ENCODE measurements at places on chromosomes 7 and 10.

- DNase-seq: no peak
These were observed 14.4 kb upstream of the DPYSL4 start for GRCh38 chr10:132172091-132173066.

GRCh38 chr7:101926265-101926664, 108.8 kb downstream of the CUX1 start:
- no peak for DNase-seq

DNA sequence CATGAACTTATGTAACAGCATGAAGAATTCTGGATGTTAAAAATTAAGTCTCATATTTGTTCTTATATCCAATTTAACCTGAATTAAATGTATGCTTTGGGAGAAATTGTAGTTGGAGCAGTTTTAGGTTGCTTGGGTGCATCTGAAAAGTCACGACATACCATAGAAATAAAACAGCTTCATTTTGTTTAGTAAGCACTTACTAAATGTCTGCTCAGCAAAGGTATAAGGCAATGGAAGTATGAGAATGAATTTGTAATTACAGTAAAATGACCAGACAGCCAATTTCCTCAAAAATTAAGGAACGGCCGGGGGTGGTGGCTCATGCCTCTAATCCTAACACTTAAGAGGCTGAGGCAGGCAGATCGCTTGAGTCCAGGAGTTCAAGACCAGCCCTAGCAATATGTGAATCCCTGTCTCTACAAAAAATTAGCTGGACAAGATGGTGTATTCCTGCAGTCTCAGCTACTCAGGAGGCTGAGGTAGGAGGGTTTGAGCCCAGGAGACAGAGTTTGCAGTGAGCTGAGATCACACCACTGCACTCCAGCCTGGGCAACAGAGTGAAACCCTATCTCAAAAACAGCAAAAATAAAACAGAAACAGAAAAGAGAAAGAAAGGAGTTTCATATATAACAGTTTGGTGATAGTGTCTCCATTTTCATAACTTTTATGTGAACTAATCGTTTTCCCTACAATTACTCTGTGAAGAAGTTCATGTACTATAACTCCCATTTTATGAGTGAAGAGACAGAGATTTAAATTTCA, 47.2 kb upstream of the KLF6 start:
- DNase-seq: no peak

GRCh38 chr7:100456562-100456961, 7.5 kb downstream of the SPACDR start:
- no peak for DNase-seq

GRCh38 chr10:17006631-17007417, 122.8 kb downstream of the CUBN start:
- no peak for DNase-seq

- DNase-seq: no peak
These were observed 11.4 kb downstream of the NHLRC2 start for GRCh38 chr10:113865901-113866300.

DNA sequence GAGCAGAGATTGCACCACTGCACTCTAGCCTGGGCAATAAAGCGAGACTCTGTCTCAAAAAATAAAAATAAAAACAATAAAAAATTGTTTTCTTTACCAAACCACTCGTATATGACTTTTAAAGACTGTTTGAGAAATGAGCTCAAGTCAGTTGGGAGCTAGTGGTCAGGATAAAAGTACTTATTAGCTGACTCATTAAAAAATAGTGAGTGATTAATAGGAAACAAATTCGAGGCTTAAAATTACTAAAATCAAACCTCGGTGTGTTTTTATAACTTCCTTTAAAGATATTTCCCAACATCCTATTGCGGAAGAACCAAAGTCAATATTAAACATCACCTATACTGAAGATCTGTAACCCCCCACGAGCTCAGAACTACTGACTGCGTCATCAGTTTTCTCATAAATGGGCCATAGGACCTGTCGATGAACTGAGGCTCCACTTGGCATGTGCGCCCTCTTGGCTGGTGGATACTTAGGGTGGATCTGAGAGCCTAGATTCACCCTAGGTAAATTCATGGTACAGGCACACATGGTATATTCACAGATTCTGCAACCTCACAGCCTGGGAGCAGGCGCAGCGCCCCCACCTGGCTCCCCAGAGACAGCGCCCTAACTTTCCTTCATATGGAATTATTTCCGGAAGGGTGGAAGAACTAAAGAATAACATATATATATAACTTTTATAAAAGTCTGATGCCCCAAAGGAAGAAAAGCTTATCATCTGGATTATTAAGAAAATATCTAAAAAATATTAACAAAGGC, 9.2 kb downstream of the MKI67 start:
- no peak for DNase-seq

- DNase-seq: no peak
These were observed 507.4 kb downstream of the ANKRD7 start for GRCh38 chr7:118731854-118732253.

DNA sequence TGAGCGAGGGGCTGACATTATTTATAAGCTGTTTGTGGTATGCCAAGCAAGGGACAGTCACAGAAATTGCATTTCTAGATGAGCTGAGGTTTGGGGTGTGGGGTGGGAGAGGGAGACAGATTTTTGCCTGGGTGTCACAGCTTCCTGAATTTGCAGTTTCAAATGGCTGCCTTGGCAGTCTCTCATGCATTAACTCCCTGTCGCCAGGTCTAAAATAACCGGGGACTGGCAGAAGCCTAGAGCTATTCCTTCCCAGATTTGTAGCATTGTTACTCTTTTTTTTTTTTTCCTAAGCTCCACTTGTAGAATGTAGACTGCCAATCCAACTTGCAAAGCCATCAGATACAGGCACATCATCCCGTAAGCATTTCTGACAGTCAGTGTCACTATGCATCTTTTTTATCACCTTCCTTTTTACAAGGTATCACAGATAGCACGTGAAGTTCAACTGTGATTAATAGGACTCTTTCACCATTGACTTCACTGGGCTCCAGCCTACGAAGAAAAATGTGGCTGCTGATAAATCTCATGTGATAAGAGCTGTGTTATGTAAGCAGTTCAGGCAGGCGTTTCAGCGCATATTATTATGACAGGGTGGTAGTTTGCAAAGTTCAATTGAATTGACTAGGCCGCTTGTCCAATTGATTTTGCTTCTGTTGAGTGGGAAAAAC, 130.7 kb upstream of the CELF2 start:
- no peak for DNase-seq

DNA sequence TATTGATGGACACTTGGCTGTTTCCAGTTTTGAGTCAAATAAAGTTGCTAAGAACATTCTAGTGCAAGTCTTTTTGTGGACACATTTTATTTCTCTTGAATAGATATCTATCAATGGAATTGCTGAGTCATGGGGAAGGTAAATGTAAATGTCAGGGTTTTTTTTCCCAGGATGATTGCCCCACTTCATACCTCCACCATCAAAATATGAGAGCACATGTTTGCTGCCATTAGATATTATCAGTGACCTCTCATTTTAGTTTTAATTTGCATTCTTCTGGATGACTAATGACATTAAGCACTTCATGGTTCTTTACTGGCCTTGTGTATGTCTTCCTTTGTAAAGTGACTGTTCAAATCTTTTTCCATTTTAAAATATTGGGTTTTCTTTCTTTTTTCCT, 45.7 kb downstream of the PAPSS2 start:
- DNase-seq: no peak

GRCh38 chr10:49141541-49142332, 7.9 kb upstream of the FAM170B start:
- no peak for DNase-seq

- no peak for DNase-seq
These were observed 139.0 kb upstream of the GDF10 start for GRCh38 chr10:47160967-47161366.
